ENCODE measurements at places on chromosomes 4 and X.

GRCh38 chr4:124462954-124463828, 249.3 kb downstream of the ANKRD50 start:
- no peak for DNase-seq

DNA sequence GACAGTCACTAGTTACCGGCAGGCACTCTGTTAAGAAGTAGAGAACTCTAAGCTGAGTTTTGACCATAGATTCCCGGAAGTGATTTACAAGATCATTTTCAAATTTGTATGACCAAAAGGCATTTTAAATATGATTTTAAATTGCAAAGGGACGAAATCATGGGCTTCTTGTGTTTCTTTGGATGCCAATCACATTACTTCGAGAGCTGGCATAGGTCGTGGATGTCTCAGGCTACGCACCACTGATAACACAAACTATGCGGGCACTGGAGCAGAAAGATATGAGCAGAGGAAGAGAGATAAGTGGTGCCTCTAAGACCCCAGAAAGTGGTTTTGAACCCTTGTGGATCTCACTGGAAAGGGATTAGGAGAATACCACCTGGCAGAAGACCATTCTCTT, 294.2 kb upstream of the FTHL17 start:
- DNase-seq: no peak

GRCh38 chr4:27006646-27007045, 146.0 kb downstream of the STIM2 start:
- no peak for DNase-seq

DNA sequence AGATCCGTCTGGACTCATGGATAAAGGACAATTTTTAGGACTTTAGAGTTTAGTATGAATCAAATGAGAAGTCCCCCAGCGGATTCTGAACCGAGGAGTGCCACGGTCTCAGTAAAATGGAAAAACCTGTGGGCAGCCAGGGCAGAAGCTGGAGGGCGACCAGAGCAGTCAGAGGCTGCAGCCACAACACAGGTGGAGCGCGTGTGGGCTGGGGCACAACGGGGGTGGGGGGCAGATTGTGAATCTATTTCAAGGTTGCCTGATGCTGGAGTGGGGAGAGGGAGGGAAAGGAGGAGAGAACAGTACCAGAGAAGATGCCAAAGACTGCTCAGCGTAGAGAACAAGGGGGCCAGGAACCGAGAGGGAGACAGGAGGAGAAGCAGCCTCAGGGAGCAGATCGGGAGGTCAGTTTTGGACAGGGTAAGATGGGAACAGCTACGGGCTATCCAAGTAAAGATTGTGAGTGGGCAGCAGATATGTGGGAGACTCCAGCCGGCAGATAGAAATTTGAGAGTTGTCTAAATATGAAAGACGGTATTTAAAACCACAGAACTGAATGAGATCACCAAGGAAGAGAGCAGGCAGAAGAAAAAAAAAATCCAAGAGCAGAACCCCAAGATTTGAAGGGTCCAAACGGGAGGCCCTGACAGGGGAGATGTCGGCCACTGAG, 9.5 kb downstream of the FAT1 start:
- no peak for DNase-seq

DNA sequence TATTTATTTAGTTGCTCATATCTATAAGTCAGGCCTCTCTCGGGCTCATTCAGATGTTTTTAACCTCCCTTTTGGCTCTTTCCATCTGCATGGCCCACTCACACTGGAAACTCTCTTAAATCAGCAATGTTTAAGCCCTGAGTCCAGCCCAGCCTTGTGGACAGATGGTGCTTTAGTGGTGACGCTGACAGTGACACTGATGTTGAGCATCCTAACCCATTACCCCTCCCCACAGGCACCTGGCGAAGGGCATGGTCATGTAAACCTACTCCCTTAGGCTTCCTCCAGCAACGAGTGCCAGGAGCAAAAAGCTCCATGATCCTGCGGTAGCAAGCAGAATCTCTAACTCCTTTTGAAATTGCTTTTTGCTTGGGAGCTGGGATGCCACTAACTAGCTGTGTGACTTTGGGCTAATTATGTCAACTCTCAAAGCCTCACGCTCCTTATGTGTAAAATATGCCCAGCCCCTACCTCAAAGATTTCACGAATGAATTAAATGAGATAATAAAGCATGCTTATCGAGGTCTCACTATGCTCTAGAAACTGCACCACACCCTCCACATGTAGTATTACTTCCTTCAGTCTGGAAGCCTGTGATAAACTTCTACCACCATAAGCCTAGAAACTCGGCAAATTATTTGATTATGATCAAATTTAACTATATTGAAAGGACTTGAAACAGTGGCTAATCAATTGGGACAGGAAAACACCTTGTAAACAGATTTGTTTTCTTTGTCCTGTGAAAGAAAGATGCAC, 569.4 kb downstream of the BCOR start:
- DNase-seq: peak; percentile 2

- DNase-seq: no peak
These were observed 806.8 kb downstream of the PCDH18 start for GRCh38 chr4:136725286-136726081.

DNA sequence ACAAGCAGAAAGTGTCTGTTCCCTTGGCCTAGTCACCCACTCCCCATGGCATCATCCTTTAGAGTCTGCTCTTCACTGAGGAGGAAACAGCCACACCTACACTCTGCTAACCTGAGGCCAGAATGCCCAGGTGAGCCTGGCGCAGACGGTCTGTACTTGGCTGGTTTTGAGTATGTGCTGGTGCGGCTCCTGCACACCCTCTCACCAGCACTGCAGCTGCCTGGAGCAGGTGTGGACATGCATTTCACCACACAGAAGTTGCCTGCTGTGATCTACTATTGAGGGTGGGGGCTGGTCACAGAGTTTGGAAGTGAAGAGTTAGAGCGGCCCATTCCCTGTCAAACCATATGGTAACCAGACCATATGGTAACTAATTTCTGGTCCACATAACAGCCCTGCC, 39.5 kb downstream of the KANTR start:
- no peak for DNase-seq

GRCh38 chr4:57090079-57090478, 20.1 kb downstream of the IGFBP7 start:
- no peak for DNase-seq

GRCh38 chr4:47032405-47033106, 1.2 kb downstream of the GABRB1 start:
- DNase-seq: peak; percentile 35

GRCh38 chr4:165207016-165207430, 338 bp upstream of the KLHL2 start:
- DNase-seq: peak; percentile 37

DNA sequence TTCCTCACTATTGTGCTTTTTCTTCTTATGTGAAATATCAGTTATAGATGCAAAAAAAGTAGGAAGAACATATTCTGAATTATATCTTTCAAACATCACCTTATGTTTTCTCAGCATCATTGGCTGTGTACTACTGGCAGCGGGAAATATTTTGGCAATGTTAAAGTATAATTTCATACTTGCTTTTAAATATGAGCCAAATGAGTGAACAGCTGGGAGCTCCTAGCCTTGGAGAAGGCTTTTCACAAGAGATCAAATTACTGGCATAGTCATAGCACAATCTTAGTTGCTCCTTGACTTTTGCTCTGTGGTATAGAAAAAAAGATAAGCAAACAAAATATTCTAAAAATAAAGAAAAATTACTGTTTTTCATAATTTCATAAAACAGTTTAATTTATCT, 1575.8 kb upstream of the PABPC4L start:
- no peak for DNase-seq

GRCh38 chr4:23365086-23365485, 524.8 kb downstream of the PPARGC1A start:
- no peak for DNase-seq

DNA sequence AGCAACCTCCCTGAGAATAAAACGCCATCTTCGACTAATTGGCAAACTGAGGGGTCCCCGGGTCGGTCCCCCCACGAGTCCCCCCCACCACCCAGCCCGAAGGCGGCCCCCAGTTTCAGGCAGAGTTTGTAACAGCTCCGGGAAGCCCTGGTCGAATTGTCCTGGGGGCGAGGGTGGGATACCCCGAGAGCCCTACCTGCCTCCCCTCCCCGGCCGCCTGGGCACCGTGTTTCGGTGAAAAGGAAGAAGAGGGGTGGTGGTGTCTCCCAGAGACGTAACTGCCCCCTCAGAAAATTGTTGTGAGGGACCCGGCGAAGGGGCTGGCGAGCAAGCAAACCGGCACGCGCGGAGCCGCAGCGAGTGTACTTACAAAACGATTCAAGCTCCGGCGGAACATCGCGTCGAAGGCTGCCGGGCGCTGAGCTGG, 1.2 kb downstream of the ATP11C start:
- DNase-seq: no peak

- DNase-seq: no peak
These were observed 15.0 kb downstream of the SHISA3 start for GRCh38 chr4:42412251-42412650.

DNA sequence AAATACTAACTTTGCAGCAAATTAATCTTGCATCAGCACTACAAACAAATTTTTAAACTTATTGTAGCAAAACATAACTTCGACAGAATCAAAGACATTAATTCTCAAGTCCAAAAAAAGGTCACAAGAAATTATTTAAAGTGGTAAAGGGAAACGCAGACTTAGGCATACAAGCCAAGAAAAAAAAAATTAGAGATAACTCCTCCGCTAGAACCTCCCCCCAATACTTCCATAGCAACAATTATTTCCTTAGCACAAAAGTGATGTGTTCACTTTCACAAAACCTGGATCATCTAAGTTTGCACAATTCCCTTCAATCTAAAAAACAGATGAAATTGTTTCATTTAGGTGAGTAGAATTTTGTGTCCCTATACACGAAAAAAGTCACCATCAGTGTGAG, 1.1 kb downstream of the LRBA start:
- no peak for DNase-seq

All from SHP77 (cell line).